ENCODE measurements at places on chromosomes 1 and 21.

GRCh38 chr1:35175098-35175576, 17.8 kb downstream of the SFPQ start:
- no peak for DNase-seq

DNA sequence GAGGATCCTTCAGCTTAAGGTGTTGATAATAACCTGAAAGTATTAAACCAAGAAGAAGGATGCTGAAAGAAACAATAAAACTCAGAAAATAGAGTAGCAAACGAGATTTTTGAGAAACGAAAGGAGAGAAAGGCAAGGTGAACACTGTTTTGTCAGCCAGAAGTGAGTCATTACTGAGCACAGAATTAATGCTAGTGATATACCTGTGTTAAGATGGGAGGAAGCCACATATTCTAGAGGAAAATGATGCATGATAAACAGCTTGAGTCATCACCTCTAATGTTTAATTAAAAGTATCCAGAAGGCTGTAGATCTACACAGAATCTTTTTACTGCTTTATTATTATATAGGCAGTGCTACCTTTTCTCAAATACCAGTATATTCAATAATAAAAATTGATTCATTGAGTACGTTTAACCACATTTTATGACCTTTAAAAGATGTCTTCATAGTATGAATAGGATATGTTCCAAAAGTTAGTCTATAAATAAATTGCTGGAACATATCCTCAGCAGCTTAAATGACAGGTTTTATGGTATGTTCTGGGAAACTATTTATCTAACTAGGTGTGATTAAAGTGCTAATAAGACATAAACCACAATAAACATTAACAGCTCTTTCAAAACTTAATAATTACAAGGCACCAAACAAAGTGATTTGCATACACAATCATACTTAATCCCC, 10.3 kb downstream of the SH3GLB1 start:
- no peak for DNase-seq

- DNase-seq, result no peak
These were observed 15.9 kb upstream of the EPB41 start for GRCh38 chr1:28898405-28898881.

DNA sequence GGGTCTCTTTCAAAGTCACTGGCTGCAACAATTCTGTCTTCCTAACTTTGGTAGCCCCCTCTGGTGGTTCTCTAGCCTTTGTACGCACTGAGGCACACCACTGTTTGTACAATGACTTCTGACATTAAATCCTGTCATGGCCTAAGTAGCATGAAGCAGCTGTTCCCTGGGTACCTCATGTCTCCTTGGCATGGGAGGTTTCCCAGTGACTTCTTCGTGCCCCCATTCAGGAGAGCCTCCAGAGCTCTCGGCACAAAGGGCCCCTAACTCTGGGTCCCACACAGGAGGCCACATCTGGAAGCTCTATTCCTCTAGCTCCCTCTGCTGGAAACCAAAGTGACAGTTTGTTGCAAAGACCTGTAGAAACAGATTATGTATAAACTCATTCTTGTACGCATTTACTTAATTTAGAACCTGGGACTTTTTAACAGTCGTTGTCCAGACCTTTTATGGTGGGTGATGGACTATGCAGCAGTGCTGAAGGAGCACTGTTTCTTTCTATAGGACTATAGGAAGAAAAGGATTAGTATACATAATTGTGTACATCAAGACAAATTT, 13.4 kb downstream of the SWT1 start:
- peak; percentile 19 for DNase-seq

DNA sequence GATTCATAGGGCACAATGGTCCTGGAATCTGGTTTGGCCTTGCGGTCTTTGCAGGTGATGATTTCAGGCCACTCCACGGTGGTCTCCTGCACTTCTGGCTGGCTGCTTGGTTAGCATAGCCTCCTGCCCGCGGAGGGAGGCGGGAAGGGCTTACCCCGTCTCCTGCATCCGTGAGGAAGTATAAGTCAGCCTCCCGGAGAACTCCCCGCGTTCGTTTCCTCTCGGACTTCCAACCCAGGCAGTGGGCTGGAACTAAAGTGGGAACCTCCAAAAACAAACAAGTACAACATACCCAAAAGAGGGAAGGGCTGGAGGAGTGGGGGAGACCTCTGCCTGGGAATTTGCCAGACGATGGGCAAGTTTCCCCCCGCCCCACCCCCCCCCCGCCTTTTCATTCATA, 939 bp upstream of the CCN1 start:
- no peak for DNase-seq

DNA sequence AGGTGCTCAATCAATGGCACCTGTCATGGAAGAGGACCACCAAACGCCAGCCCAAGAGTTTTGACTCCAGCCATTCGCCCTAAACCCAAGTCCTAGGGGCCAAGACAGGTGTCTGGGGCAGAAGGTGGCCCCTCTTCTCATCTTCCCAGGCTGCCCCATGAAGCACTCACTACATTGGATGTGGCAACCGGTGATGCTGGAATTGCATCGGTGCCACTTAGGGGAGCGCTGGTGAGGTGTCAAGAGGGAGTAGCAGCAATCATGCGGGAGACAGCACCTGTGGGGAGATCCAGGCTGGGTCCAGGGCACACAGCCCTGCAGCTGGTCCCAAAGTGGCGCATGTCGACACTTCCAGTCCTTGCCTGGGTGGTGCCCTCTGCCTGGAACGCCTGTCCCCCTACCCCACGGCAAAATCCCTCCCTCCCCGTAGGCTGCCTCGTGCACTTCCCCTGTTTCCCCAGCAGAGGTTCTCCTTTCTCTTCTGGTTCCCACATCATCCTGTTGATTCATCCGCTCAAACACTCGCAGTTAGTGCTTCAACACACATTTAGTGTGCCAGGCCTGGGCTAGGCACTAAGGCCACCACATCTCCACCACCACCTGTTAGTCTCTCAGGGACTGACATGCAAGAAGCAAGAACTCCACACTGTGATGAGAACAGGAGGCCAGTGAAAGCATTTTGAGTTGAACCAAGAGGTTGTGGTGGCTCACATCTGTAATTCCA, 18.5 kb downstream of the PLA2G2D start:
- peak; percentile 14 for DNase-seq

- no peak for DNase-seq
These were observed 7.5 kb downstream of the PPP1R12B start for GRCh38 chr1:202355944-202356553.

- DNase-seq, result no peak
These were observed 5.0 kb upstream of the RPL5 start for GRCh38 chr1:92826792-92827191.

GRCh38 chr1:155485945-155486344, 76.7 kb downstream of the ASH1L start:
- DNase-seq, result no peak

GRCh38 chr1:235995511-235995910, 69.4 kb downstream of the NID1 start:
- no peak for DNase-seq

GRCh38 chr1:164838786-164839185, 279.8 kb downstream of the PBX1 start:
- no peak for DNase-seq

- DNase-seq, result no peak
These were observed 153.4 kb upstream of the IRF2BP2 start for GRCh38 chr1:234763367-234763766.

DNA sequence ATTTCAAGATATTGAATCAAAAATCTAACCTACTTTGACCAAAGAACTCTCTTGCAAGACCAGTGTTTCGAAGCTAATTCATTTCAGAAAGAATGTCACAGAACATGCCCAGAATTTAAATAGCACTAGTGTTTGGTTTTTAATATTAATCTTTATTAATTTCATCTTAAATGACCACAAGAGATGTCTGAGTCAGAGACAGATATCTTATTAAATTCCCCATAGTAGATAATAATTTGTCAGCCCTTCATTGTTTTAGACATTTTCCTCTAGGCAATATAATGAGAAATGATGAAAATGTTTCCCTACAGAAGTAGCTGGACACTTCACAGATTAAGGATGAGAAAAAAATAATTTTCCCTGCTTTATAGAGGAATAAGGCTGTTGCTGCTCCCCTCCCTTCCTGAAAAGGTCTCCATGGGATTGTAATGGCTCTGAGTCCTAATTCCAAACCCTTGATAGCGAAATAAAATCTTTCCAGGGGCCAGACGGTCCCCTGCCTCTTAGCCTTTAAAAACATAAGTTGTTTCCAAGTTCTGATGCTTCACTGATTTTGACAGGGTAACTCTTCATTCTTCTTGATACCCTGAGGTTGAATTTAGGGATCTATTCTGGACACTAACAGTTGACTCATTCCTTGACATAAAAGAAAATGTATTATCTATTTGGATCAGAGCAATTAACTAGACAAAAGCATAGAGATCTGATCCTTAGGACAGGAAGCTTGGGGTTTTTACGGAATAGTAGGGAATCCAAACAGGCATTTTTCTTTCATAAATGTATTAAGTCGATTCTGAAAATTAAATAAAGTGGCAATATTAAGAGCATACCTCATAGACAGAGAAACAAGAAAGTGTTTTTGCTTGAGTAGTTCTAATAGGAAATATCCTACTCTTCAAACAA, 820.8 kb downstream of the BRINP3 start:
- DNase-seq, result no peak
